ENCODE measurements at places on chromosomes 2 and 18. TPM values are rescaled to one million over a fixed set of nuclear protein-coding genes. Genes with fewer than 3 reads are reported as not detected.

DNA sequence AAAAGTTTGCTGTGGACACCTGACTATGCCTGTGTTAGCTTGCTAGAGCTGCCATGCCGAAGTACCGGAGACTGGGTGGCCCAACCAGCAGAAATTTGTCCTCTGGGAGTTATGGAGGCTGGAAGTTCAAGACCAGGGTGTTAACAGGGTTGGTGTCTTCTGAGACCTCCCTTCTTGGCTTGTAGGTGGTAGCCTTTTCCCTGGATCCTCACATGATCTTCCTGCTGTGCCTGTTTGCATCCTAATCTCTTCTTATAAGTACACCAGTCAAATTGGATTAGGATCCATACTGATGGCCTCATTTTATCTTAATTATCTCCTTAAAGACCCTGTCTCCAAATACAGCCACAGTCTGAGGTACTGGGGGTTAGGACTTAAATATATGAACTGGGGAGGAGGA, 845 bp downstream of the TMEM177 start:
- peak overlapping the region; percentile 93 for H3K4me3 ChIP-seq
- DNase-seq: no peak
- peaks cover 3% of the 10 kb centered on the region for H3K27me3 ChIP-seq
- no peak overlapping the region for H3K27ac ChIP-seq
- no peaks in the 10 kb centered on the region for H3K36me3 ChIP-seq
- H3K4me1 ChIP-seq: peaks cover 4% of the 10 kb centered on the region

DNA sequence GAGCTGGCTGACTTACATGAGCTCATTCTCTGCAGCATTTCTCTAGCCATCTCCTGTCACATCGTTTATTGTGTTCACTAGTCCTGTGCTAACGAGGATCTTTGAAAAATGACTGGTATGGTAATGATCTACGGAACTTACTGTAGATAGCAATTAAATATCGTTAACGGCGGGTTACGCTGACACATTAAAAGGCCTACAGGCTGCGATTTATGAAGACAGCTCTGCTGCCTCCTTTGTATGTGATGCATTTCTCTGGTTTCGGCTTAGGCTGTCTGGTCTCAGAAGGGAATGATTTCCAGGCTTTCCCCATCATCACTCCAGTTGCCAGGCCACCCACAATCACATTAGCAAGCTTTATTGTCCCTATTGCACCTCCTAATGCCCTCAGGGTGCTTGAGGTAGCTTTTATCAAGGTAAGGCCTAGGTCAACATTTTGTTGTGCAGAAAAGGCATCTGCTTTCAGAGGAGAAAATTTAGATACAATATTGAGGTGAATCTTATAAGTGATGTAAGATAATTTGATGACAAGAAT, 284.4 kb downstream of the SOX11 start:
- H3K36me3 ChIP-seq: no peaks in the 10 kb centered on the region
- no peak overlapping the region for H3K27ac ChIP-seq

DNA sequence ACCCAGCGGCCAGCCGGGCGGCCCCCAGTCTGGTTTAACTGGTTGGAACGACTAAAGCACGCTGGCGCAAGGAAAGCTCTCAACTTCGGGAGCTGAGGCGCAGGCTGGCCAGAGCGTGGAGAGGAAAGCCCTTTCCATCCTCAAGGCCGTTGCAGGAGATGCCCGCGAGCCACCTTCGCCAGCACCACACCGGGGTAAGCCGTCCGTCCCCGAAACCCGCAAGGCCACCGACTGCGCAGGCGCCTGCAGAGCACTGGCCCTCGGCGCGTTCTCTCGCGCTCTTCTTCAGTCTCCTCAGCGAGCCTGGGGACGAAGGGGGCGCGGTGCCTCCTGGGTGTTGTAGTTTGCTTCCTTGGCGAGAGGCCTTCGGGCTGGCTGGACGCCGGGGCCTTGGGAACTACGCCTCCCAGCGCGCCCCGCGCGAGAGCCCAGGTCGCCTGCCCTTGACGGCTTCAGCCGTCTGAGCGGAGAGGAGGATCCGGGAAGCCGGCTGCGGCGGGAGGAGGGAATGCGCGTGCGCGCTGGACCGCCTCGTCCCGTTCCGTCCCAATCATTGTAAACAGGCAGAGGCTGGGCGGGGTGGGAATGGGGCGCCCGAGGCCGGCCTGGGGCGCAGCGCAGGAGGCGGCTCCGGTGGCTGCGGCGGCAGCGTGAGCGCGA, at the start of gene RALBP1:
Gene RALBP1 (plus strand): TSS at position 531 of the 660 bp plus-strand sequence. CDS start 37,533 bp downstream, outside the sequence.
- H3K4me3 ChIP-seq: peak within 1 kb of the TSS; percentile 92
- DNase-seq: peak; percentile 100
- no peaks in the 10 kb centered on the region for H3K27me3 ChIP-seq

- peaks cover 11% of the 10 kb centered on the region for H3K36me3 ChIP-seq
- H3K27ac ChIP-seq: no peak overlapping the region
- H3K27me3 ChIP-seq: no peaks in the 10 kb centered on the region
- H3K4me3 ChIP-seq: no peak overlapping the region
- DNase-seq: no peak
Observed at GRCh38 chr2:105272176-105272575, 30.6 kb downstream of the GPR45 start.

CFAP210 gene
- not detected for total RNA-seq

LIMS4 gene
- 1.0 TPM for total RNA-seq
